ENCODE measurements at places on chromosomes 16 and 17. TPM values are rescaled to one million over a fixed set of nuclear protein-coding genes. Genes with fewer than 3 reads are reported as not detected.

DNA sequence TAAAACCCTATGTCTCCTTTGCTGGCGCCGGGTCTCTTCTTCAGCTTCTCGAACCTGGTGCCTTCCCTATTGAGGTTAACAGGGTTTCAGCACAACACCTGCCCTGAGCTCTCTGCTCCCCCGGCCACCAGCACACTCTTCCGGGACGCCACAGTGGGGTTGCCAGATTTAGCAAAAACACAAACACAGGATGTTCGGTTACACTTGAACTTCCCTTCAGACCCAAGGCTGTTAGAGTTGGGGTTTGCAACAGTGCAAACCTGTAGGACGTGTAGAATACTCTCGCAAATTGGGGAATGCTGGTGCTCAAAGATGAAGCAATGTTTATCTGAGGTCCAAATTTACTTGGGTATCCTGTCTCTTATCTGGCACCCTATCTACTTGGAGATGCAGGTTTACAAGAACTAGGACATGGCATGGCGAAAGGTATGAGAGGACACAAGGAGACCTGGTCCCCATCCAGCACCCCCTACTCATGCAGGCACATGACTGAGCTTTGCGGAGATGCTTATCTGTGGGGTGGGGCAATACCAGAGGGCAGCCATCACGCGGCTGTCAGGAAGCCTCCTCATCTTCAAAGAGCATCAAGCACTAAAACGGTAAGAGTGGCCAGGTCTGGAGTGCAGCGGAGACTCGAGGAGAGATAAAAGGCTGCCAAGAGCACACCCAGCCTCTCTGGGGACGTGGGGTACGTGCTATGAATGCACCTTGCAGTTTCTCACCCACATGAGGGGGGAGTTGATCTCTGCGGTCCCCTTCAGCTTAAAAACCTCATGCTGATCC is 52.8 kb downstream of the SDK2 start:
- H3K36me3 ChIP-seq: no peaks in the 10 kb centered on the region
- peaks cover 90% of the 10 kb centered on the region for H3K27me3 ChIP-seq
- no peak overlapping the region for H3K4me3 ChIP-seq
- no peak overlapping the region for H3K27ac ChIP-seq
- H3K4me1 ChIP-seq: peaks cover 15% of the 10 kb centered on the region
- no peak for DNase-seq

- peaks cover 4% of the 10 kb centered on the region for H3K27me3 ChIP-seq
- no peaks in the 10 kb centered on the region for H3K4me1 ChIP-seq
- DNase-seq: no peak
Observed at GRCh38 chr16:85908889-85909589, 10.1 kb downstream of the IRF8 start.

- no peaks in the 10 kb centered on the region for H3K36me3 ChIP-seq
- peaks cover 31% of the 10 kb centered on the region for H3K27me3 ChIP-seq
- DNase-seq: peak; percentile 53
- H3K4me1 ChIP-seq: no peaks in the 10 kb centered on the region
- H3K27ac ChIP-seq: no peak overlapping the region
Observed at GRCh38 chr17:76246080-76247066, 6.1 kb upstream of the RNF157 start.

DNA sequence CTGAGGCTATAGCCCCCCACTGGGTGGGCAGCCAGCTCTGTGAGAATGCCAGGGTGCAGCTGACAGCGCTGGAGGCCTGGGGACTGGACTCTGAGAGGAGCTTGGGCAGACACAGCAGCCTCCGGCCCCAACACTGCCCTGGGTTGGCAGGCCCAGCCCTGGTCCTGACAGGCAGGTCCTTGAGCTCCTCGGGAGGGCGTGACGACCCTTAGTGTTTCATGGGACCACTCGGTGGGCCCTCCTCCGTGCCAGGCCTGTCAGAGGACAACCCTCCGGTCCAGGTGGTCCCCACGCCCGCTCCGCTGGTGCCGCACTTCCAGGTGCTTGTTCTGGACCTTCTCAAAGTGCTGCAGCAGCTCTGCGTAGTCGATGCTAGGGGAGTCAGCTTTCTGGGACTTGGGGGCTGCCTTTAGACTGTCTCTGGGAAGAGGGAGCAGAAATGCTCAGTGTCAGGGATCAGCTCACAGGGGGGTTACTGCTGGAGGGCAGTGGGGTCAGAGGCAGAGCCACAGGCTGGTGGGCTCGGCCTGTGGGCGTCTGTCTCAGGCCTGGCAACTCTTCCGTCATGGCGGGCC is 1.9 kb upstream of the MTSS2 start:
- H3K27ac ChIP-seq: peak overlapping the region; percentile 49
- no peak overlapping the region for H3K4me3 ChIP-seq
- peaks cover 4% of the 10 kb centered on the region for H3K4me1 ChIP-seq
- no peak for DNase-seq
- H3K36me3 ChIP-seq: no peaks in the 10 kb centered on the region
- no peaks in the 10 kb centered on the region for H3K27me3 ChIP-seq

CBLN1 gene
- 1.3 TPM for total RNA-seq

RABEP2 gene
- total RNA-seq: 19.2 TPM

CCDC144A gene
- 1.3 TPM for total RNA-seq

Data from endodermal cell (in vitro differentiated cells).